ENCODE measurements at places on chromosomes 1 and 21.
A peak's percentile ranks its signal among the peaks of the same experiment; 100 is the strongest.

DNA sequence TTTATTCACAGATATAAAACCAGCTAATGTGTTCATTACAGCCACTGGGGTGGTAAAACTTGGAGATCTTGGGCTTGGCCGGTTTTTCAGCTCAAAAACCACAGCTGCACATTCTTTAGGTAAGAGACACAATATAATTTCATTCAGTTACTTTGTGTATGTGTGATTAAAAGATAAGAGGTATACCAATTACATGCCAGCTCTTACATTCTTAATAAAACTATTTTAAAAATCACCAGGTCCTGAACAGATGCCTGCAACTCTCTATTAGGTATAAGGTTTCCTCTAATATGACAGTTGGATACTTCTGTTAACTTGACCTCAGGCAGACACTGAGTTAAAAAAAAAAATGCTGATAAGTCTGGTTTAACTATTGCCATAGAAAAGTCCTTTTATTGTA lies 122.1 kb downstream of the NEK7 start:
- no peak for DNase-seq

GRCh38 chr1:233246965-233247364 lies 48.6 kb downstream of the PCNX2 start:
- DNase-seq, result no peak

DNA sequence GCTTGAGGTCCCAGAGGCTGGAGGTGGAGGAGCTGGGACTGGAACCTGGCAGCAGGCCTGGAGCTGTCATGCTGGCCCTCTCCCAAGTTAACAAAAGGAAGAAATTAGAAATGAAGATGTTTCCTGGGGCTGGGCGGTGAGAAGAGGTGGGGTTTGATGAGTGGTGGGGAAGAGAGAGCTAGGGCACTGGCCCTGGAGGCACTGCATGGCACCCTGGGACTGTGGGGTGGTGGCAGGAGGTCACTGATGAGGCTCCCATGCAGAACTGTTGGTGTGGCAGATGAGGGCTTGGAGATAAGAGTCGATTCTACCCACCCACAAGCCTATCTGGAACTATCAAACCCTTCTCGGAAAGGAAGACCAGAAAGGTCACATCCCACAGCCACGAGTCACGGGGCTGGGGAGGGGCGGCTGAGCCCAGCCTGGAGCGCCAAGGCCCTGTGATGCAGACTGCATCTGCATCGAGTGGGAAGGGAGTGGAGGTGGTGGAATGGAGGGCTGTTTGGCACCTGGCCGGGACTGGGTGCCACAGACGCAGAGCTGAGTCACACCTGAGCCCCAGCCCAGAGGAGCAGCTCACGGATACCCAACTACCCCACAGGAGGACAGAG lies 29.4 kb downstream of the MRPL37 start:
- peak; percentile 96 for DNase-seq

GRCh38 chr1:43477716-43478115 lies 24.0 kb upstream of the HYI start:
- DNase-seq, result no peak

GRCh38 chr1:235495551-235495950 lies 8.7 kb downstream of the B3GALNT2 start:
- DNase-seq, result no peak

DNA sequence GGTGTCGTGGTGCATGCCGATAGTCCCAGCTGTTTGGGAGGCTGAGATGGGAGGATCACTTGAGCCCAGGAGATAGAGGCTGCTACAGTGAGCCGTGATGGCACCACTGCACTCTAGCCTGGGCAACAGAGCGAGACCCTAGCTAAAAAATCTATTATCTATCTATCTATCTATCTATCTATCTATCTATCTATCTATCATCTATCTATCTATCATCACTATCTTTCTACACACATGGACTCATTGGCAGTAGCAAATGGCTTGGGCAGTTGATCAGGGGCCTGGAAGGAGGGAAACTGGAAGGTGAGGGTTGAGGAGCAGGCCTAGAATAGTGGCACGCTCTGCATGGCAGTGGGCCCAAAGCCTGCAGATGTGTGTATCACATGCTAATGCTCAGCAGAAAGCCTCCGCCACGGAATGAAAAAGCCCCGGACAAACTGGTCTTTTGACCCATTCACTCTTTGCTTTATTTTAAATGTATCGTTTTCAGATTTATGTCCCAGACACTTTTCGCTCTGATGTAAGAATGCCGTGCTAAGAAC lies 7.3 kb upstream of the HUNK start:
- peak; percentile 27 for DNase-seq

GRCh38 chr1:178684542-178685000 lies 40.5 kb upstream of the RALGPS2 start:
- no peak for DNase-seq

GRCh38 chr1:178898401-178898800 lies 27.5 kb upstream of the ANGPTL1 start:
- no peak for DNase-seq

DNA sequence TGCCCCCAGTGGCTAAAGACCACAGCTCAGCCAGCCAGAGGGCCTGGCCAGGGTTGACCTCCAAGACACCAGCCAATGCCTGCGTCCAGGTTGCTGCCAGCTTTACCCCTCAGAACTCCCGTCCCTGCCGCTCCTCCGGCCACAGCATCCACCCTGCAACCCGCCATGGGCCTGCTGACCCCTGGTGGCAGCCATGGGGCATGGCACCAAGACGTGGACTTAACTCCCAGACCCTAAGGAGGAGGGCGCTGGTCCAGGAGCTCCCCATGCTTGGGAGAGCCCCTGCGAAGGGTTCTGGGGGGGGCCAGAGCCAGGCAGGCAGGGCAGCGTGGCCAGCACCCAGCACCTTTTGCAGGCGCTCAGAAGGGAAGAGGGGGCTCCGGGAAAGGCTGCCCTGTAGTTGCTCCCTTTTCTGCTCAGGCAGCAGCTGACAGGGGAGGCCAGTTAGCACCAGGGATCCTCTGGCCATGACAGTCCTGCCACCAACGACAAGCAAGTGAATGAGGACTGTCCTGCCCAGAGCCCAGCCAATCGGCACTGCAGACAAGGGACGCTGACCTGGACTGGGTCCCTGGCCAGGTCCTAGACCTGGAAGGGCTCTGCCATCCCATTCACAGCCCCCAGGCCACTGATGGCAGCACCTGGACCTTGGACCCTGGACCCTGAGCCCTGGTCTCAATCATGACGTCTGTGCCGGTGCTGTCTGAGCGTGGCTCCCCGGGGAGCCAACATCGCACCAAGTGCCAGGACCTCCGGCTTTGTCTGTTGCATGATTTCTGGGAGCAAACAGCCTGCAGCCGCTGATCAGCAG lies 246.2 kb downstream of the NPHP4 start:
- peak; percentile 92 for DNase-seq

DNA sequence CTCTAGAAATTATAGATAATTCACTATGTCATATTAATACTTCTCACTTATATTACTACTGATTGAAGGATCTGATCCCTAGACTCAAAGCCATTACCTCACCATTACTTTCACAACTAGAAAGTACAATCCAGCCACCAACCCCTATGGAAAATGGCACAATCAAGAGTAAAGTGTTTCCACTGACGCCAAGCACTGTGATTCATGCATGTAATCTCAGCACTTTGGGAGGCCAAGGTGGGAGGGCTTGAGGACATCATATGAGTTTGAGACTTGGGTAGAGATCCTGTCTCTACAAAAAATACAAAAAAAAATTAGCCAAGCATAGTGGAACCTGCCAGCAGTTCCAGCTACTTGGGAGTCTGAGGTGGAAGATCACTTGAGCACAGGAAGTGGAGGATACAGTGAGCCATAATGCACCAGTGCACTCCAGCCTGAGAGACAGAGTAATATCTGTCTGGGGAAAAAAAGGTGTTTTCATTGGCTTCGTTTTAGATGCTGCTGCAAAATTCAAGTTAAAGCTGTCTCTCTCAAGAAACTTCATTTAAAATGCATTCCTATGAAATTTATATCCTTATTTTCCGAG lies 126.5 kb downstream of the AKT3 start:
- DNase-seq, result no peak

- DNase-seq, result no peak
Measured at GRCh38 chr1:36124404-36125128, 456 bp downstream of the COL8A2 start.
